ENCODE measurements at places on chromosomes 3 and 15.

DNA sequence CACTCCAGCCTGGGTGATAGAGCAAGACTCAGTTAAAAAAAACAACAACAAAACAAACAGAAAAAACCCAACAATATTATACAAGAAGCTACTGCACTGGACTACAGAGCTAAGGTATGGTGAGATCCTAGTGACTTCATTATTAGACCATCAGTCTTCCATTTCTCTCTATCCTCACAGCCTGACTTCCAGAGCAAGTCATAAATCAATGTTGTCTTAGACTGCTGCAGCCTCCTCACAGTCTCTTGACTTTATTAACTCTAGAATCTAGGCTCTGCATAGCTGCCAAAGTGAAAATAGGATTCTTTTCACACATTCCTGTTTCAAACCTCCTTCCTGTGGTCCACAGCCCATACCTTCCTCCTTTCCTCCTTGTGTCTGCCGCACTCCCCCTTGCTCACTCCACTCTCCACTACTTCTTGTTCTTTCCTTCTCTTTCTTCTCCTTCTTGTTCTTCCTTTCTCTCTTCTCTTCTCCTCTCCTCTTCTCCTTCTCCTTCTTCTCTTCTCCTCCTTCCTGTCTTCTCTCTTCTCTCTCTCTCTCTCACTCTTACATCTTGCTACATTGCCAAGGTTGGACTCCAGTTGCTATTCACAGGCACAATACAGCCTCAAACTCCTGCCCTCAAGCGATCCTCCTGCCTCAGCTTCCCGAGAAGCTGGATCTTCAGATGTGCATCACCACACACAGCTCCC is 49.4 kb downstream of the CCR4 start:
- DNase-seq, result no peak

DNA sequence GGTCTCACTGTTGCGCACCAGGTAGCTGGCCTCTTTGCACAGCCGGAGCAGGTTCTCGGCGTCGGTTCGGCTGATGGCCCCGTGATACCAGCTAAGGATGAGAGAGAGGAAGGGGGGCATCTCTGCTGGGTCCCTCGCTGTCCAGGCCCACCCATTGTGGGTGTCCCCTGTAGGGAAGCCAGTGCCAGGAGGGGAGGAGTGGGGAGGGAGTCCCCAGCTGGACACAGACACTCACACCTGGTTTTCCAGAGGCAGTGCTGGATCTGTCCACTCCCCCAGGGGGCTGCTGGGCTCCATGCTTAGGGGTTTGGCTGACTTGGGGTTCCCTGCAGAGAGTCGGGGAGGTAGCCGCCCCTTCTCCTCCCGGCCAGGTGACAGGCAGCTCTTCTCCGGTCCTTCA is 15.9 kb downstream of the SHF start:
- DNase-seq, result no peak

DNA sequence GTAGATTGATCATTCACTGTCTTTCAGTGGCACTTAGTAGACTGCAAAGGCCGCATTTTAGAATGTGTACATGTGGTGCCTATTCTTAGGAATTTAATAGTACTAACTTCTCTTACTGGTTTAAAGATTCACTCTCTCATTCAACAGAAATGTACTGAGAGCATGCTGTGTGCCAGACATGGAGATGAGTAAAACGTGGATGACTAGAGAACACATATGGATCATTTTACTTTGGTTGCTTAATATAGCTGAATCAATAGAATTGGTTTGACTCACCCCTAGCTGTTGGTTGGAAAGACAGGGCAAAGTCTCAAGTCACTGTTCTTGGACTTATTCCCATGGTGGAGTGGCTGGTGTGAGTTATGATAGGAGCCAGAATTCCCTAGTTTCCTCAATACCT is 109.1 kb upstream of the TNFAIP8L3 start:
- DNase-seq, result peak; percentile 55

GRCh38 chr3:54125300-54125699 is 2.9 kb downstream of the CACNA2D3 start:
- DNase-seq, result no peak

DNA sequence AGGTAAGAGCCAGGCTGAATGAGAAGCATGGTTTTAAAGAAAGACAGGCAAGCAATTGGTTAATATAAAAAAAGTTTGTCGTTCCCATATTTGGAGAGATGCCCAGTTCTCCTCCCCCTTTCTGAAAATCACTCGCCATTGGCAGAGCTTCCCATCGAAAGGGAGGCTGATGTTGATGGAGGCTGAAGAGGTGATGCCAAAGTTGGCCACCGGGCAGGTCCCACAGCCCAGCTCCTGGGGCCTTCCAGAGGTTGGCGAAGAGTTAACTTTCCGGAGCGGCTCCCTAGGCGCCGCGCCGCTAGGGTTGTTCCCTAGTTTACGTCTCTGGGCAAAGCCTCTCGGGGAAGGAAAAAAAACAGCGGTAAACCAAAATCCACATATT is 793 bp downstream of the PCOLCE2 start:
- no peak for DNase-seq

DNA sequence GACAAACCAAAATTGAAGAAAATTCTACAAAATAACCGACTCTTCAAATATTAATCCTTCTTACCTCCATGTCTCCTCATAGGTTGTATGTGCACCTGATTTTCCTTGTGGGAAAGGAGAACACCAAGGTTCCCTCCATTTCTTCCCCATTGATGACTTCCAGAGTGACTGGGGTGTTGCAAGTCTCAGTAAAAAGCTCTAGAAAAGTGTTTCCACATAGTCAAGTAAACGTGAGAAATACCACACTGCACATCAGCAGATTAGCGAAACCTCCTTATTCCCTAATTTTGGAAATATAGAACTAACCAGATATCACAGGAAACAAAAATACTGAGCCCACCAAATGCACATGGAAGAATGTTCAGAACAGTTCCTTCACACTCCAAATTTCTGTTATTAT is 4.9 kb upstream of the RPN1 start:
- DNase-seq, result no peak

GRCh38 chr3:181705086-181705480 is 6.6 kb upstream of the SOX2 start:
- DNase-seq, result no peak

DNA sequence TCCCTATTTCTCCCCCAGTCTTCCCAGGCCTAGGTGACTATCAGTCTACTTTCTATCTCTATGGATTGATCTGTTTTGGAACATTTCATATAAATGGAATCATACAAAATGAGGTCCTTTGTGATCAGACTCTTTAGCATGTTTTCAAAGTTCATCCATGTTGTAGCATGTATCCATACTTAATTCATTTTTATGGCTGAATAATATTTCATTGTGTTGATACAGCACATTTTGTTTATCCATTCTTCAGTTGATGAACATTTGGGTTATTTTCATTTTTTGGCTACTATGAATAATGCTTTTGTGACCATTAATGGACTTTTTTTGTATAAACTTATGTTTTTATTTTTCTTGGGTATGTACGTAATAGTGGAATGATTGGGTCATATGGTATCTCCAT is 19.2 kb upstream of the MGA start:
- DNase-seq, result no peak

- DNase-seq, result no peak
These were observed 6.3 kb downstream of the EIF4A2 start for GRCh38 chr3:186789554-186790260.

DNA sequence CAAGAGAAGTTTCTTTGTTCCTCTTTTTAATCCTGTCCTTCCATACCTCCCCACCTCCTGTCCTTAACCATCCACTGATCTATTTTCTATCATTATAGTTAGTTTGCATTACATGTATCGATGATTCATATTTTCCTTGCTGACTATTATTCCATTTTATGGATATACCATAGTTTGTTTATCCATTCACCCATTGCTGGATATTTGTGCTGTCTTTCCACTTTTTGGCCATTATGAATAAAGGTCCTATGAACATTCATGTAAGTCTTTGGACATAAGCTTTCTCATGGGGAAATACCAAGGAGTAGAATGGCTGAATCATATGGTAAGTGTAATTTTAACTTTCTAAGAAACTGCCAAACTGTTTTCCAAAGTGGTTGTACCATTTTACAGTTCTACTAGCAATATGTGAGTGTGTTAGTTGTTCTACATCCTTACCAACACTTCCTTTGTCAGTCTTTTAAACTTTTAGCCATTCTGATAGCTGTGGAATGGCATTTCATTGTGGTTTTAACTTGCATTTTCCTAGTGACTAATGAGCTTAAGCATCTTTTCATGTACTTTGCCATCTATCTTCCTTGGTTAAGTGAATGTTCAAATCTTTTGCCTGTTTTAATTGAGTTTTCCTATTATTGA is 11.7 kb downstream of the ATP6V1A start:
- DNase-seq, result peak; percentile 62

All from AG04449 (cell line).